NCI-H748 treated with DMSO at 0.1 percent for 48 hours (cell line): ENCODE measurements at places on chromosomes 5 and 9.

- no peak for DNase-seq
These were observed 42.9 kb downstream of the RIC1 start for GRCh38 chr9:5671711-5672353.

DNA sequence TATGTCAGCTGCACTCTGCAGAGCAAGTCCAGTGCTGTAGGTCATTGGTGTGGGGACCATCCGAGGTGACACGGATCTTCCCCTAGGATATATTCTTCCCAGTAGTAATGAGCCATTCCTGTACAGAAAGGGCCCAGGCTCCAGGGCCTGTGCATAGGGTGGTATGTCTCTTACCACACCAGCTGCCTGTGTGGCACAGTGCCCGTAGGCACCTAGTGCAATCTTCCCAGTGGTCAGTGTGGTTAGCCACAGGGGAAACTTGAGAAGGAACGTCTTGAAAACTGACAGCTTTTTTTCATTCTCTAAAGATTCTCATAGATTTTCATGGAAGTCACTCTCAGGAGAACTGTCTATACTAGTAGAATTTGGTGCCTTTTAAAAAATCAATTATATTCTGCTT lies 39.8 kb downstream of the CYSTM1 start:
- DNase-seq = no peak

DNA sequence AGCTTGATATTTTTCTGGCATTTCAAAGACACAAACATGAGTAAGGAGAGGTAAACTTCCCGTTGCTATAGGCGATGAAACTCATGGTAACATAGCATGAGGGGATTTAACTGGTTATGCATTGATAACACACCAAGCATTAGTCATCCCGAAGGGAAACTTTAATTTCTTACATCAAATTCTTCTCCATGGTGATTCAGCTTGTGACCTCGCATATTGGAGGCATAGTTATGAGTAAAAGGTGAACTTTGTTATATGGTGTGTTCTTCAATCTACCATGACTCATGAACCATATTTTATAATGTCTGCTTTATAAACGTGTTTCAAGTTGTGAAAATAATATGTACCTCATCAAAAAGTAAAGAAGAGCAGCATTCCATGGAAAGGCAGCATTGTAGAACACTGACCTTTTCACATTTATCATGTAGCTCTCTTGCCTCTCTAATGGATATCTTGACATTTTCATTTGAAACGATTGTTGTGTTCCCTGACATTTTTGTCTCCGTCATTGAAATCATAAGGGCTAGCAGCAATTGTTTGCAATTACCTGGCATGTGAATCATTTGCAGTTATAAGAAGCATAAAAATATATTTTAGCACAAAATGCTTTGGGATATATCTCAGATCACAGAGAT lies 491.8 kb downstream of the ANXA1 start:
- no peak for DNase-seq

- DNase-seq = no peak
These were observed 65.2 kb upstream of the TNFAIP8 start for GRCh38 chr5:119290607-119291006.

DNA sequence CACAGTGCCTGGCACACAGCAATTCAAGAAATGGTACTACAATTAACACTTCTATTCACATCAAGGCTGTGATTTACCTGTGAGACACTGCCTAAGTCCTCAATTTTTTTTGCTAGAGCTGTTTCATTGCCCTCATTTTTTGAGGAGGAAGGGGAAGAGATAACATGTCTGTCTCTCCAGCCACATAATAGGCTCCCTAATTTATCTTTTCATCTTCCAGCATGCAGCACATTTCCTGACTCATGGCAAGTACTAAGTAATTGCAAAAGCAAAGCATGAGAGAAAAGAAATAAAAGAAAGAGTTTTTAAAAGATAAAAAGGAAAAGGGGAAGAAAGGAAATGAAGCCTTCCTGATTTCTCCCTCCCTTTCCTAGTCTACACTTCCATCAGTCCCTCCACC lies 26.9 kb upstream of the RNF38 start:
- no peak for DNase-seq

GRCh38 chr5:54821445-54822323 lies 163.7 kb downstream of the ESM1 start:
- no peak for DNase-seq

GRCh38 chr5:86532429-86532828 lies 85.3 kb upstream of the COX7C start:
- no peak for DNase-seq

- no peak for DNase-seq
These were observed 8.9 kb downstream of the PAEP start for GRCh38 chr9:135570456-135570855.

DNA sequence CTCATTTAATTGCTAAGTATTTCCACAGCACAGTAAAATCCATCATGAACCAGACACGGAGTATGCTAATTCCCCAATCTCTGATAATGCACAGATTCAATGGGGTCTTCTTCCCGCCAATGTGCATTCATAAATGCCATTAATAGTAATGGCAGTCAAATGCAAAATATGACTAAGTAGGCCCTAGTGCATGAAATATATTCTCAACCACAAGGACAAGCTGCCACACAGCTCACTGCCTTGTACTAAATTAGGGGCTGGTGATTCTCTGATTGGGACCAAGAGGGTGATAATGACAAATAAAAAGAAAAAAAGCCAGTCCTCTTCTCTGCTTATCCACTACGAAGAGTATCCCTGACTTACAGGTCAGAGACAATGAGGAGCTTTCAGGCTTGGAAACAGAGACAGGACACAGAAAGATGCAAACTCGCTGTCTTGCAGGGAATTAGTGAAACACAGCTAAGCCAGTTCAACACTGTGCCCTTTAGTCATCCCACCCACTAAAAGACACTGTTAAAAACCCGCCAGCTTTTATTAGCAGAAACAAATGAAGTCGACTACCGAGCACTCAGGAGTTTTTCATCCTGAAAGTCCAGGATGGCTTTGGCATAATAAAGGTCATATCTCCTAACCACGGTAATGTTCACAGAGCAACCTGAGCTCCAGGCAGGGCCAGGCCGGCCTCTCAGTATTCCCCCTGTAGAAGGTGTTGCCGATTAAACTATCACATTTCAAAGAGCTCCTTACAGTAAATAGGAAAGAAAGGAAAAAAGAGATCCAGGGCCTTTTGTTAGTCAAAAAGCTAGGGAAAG lies 148.1 kb downstream of the EBF1 start:
- DNase-seq = no peak

DNA sequence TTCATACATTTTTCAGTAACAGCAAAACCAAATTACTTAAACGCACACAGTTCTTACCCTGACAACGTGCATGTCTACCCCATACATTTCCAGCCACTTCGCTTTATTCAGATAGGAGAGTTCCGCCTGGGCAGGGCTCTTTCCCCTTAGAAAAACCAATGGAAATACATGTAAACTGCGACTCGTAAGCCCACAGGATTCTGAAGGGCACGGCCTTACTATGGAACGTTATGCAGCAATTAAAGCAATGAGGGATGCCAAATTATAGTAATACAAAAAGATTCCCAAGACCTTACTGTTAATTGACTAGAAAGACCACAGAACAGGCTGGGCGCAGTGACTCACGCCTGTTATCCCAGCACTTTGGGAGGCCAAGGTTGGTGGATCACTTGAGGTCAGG lies 64.5 kb downstream of the EPB41L4B start:
- no peak for DNase-seq

DNA sequence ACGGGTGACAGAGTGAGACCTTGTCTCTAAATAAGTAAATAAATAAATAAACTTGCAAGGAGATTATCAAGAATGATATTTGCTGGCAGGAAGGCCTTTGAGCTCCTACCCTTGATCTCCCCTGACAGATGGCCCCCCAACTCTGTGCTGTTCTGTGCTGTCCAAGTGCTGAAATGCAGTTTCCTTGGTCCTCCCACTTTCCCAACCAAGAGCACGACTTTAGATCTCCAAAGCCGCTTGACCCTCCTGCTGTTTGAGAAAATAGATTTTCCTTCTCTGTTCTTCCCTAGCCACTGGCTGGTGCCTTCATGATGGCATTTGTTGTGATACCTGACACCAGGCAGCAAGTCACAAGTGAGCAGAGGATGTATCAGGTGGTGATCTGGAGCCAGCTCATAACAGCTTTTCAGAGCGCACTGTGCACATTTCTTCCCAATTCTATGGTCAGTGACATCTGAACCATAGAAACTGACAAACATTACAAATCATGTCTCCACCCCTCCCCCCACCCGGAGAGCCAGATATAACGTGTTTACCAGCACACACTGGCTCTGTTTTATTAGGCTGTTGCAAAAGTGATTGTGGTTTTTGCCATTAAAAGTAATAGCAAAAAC lies 80.0 kb upstream of the PUM3 start:
- DNase-seq = no peak
